Esophagus squamous epithelium (tissue), 5 donors: ENCODE measurements at places on chromosomes 11 and 22. TPM values are rescaled to one million over a fixed set of nuclear protein-coding genes. Genes with fewer than 3 reads are reported as not detected.

DNA sequence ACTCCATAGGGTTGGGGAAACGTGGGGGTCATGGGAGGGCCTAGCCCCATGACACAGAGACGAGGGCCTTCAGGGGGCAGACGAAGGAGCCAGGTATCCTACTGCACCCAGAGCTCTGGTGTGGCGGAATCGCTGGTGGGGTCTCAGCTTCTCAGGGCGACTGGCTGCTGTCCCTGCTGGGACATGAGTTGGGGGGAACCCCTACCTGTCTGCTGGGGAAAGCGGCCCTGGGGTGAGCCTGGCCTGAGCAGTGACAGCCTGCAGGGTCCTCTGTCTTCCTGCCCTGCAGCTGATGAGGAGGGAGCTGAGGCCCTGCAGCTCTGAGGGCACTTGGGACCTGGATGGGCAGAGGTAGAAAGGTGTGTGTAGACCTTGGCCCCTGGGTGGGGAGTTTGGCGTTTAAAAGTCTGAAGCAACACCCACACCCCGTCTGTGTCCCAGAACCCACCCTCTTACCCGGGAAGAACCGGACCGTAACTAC lies 33.6 kb upstream of the GRAMD4 start:
- H3K36me3 ChIP-seq: no peaks in the 10 kb centered on the region
- no peaks in the 10 kb centered on the region for H3K27me3 ChIP-seq
- H3K27ac ChIP-seq: no peak overlapping the region
- peaks cover 44% of the 10 kb centered on the region for H3K4me1 ChIP-seq
- no peak overlapping the region for H3K4me3 ChIP-seq

- no peak for DNase-seq
- H3K36me3 ChIP-seq: no peaks in the 10 kb centered on the region
- H3K27ac ChIP-seq: no peak overlapping the region
- H3K4me1 ChIP-seq: no peaks in the 10 kb centered on the region
- no peak overlapping the region for H3K4me3 ChIP-seq
- H3K27me3 ChIP-seq: no peaks in the 10 kb centered on the region
These were observed 86.3 kb upstream of the PHOX2A start for GRCh38 chr11:72330131-72330727.

APOL6 gene
- total RNA-seq: 22.3 TPM

DNA sequence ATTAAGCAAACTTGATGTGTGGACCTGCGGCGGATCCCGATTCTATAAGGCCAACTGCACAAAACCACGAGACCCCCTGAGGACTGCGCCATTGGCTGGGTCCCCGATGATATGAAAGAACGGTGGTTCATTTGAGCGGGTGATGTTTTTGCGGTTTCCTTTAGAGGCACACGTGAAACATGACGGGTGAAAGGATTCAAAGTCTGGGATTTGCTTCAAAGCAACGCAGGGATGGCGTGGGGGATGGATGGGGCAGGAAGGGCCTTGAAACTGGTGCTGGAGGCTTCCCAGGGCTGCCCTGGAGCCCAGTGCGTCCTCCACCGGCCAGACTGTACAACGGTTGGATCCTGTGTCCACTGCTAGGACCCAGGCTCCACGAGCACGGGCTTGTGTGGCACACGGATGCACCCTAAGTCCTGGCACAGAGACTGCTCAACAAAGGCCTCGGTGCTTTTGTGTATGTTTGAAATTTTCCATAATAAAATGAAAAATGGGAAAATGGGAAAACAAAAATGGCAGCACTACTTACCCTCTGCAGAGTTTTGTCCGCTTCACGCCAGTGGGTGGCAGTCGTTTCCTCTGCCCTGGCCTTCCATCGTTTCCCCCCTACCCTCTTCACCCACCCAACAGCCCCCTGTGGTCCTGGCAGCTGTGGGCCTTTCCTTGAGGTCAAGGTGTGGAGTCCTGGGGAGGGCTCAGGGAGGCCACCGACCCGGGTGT lies 3.6 kb downstream of the ASCL2 start:
- peaks cover 32% of the 10 kb centered on the region for H3K4me1 ChIP-seq
- peaks cover 73% of the 10 kb centered on the region for H3K27me3 ChIP-seq
- H3K4me3 ChIP-seq: no peak overlapping the region
- H3K27ac ChIP-seq: no peak overlapping the region
- no peaks in the 10 kb centered on the region for H3K36me3 ChIP-seq

DNA sequence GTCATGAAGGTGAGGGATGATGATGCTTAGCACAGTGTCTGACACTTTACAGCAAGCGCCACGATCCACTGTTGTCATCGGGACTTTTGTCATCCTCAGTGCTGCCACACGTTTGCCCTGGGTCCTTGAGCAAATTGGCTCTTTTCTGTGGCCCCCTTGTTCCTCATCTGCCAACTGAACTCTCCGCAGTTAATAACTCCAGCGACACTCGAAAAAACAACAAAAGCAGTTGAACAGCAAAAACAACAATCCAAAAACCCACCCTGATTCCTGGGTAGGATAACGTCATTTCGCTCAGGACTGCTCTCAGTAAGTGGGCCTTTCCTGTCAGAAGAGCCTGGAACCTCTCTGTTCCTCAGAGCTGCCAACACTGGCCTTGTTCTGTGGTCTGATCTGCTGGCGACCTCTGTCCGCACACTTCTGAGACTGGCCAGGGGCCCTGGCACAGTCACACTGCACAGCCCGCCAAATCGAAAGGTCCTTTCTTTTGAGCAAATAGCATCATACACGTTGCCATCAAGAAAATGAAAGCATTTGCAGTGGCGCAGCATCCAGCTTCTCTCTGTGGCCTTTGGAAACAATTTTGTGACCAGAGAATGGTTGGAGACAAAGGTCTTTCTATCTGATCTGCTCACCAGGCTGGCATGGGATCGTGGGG lies 79.9 kb upstream of the SYT13 start:
- H3K27ac ChIP-seq: no peak overlapping the region
- no peaks in the 10 kb centered on the region for H3K27me3 ChIP-seq
- no peaks in the 10 kb centered on the region for H3K36me3 ChIP-seq
- H3K4me3 ChIP-seq: no peak overlapping the region
- no peak for DNase-seq

DNA sequence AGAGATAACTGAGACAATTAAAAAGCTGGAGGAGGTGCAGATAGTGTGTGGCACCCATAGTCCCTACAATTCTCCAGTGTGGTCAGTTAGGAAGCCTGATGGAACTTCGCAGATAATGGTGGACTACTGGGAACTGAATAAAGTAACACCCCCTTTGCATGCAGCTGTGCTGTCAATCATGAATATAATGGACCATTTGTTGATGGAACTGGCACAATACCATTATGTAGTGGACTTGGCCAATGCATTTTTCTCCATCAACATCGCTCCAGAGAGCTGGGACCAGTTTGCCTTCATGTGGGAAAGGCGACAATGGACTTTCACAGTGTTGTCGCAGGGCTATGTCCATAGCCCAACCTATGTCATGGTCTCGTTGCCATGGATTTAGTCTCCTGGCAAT lies 324.2 kb downstream of the TMEM135 start:
- no peak for DNase-seq
- no peaks in the 10 kb centered on the region for H3K4me1 ChIP-seq
- no peak overlapping the region for H3K4me3 ChIP-seq
- H3K27ac ChIP-seq: no peak overlapping the region

GRCh38 chr11:115256397-115257197 lies 247.6 kb downstream of the CADM1 start:
- no peaks in the 10 kb centered on the region for H3K4me1 ChIP-seq
- H3K27ac ChIP-seq: no peak overlapping the region
- H3K27me3 ChIP-seq: no peaks in the 10 kb centered on the region
- no peaks in the 10 kb centered on the region for H3K36me3 ChIP-seq

DNA sequence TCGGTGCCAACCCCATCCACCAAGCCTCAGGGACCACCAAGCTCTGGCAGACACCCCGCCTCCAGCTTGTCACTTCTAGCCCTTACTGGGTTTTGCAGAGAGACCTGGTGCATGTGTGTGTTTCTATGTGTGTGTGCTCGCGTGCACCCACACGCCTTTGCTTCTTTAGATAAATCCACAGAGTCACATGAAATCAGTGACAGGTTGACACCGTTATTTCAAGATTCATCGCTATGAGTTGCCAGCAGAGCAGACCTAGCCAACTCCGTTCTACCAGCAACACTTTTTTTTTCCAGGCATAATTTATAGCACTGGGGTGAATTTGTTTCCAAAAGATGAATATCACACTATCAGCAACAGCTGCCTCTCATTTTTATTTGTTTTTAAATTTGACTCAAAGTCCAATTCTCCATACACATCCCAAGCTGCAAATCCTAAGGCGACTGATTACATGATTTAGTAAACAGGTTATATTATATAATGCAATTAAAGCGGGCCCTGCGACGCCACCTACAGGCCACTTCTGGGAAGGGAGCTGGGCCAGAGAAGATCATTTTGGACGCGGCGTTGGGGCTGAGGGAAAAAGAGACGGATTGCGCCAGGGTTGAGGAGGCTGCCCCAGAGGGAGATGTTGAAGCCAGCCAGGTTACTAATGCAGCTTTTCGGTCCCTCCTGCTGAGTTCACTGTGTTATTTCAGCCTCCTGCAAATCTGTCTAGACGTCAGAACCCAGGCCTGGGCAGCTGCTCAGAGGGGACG lies 150.5 kb downstream of the FEZ1 start:
- peak overlapping the region; percentile 26 for H3K27ac ChIP-seq
- H3K4me1 ChIP-seq: no peaks in the 10 kb centered on the region
- H3K4me3 ChIP-seq: no peak overlapping the region
